Activated CD4-positive, alpha-beta memory T cell treated with anti-CD3 and anti-CD28 coated beads, Interleukin-2, amount 10 ng/mL, durations not matched to agents 7 days and 5 days (primary cell): ENCODE measurements at places on chromosomes 12 and 14. TPM values are rescaled to one million over a fixed set of nuclear protein-coding genes. Genes with fewer than 3 reads are reported as not detected.

GRCh38 chr12:47751561-47751960 is 7.1 kb downstream of the RAPGEF3 start:
- H3K36me3 ChIP-seq: no peaks in the 10 kb centered on the region
- no peak for DNase-seq
- H3K4me3 ChIP-seq: no peak overlapping the region
- H3K27ac ChIP-seq: no peak overlapping the region
- H3K27me3 ChIP-seq: peaks cover 5% of the 10 kb centered on the region
- peaks cover 28% of the 10 kb centered on the region for H3K4me1 ChIP-seq

SPTLC2 gene
- total RNA-seq: 43.2 TPM

ADAMTS20 gene
- not detected for total RNA-seq

GRCh38 chr12:116026768-116027550 is 250.5 kb downstream of the MED13L start:
- H3K4me3 ChIP-seq: no peak overlapping the region
- H3K36me3 ChIP-seq: peaks cover 5% of the 10 kb centered on the region
- H3K27ac ChIP-seq: no peak overlapping the region
- peaks cover 10% of the 10 kb centered on the region for H3K4me1 ChIP-seq

DNA sequence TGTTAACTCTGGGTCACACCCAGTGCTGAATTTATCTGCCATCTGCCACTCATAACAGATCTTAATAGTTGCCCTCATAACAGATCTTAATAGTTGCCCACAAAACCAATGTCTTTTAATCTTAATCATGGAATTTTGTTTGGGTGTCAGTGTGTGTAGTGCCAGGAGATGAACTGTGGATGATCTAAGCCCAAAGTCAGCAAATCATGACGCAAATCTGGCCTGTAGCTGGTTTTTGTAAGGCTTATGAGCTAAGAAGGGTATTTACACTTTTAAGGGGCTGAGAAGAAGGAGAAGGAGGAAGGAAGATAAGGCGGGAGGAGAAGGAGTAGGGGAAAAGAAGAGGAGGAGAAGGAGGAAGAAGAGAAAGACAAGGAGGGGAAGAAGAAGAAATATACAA is 10.0 kb upstream of the IL26 start:
- peaks cover 1% of the 10 kb centered on the region for H3K27me3 ChIP-seq
- no peak for DNase-seq
- peak overlapping the region; percentile 9 for H3K4me3 ChIP-seq
- H3K27ac ChIP-seq: no peak overlapping the region

DNA sequence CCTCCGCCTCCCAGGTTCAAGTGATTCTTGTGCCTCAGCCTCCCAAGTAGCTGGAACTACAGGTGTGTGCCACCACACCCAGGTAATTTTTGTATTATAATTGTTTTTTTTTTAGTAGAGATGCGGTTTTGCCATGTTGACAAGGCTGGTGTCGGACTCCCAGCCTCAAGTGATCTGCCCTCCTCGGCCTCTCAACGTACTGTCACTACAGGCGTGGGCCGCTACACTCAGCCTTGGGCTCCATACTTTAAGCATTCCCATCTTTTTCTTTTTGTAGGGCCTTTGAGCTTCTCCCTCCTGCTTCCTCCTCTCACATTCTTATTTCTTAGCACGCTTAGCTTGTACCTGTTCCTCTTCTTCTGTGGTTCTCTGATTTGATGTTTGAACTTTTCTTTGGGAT is 62.8 kb downstream of the SERPINA3 start:
- DNase-seq: peak; percentile 9
- H3K27me3 ChIP-seq: peaks cover 3% of the 10 kb centered on the region
- H3K27ac ChIP-seq: no peak overlapping the region
- H3K4me1 ChIP-seq: no peaks in the 10 kb centered on the region
- no peaks in the 10 kb centered on the region for H3K36me3 ChIP-seq
- H3K4me3 ChIP-seq: no peak overlapping the region

- DNase-seq: no peak
- no peak overlapping the region for H3K4me3 ChIP-seq
- H3K4me1 ChIP-seq: no peaks in the 10 kb centered on the region
- no peaks in the 10 kb centered on the region for H3K27me3 ChIP-seq
- H3K36me3 ChIP-seq: no peaks in the 10 kb centered on the region
- H3K27ac ChIP-seq: no peak overlapping the region
Measured at GRCh38 chr12:75289753-75290152, 40.4 kb downstream of the CAPS2 start.
